ENCODE measurements at places on chromosomes 12 and 14. TPM values are rescaled to one million over a fixed set of nuclear protein-coding genes. Genes with fewer than 3 reads are reported as not detected.

DNA sequence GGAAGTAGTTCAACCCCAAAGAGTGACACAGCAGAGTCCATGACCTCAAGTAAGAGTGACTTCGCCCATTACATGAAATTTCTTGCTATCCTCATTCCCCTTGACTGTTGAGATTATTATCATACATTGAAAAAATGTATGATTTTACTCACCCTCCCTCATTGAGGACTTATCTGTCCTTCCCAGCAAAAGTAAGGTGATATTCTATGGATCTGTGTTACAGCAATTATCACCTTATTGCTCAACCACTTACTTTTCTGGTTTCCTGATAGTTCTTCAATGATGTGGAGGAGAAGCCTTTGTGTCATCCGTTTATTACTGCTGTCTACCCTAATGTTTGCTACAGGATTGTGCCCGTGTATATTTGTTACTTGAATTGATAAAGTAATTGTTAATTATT lies 306.2 kb downstream of the TRHDE start:
- DNase-seq = no peak

DENR gene
- total RNA-seq = 60.7 TPM

GRCh38 chr12:99959549-99960170 lies 25.1 kb downstream of the ANKS1B start:
- DNase-seq = peak; percentile 30

DNA sequence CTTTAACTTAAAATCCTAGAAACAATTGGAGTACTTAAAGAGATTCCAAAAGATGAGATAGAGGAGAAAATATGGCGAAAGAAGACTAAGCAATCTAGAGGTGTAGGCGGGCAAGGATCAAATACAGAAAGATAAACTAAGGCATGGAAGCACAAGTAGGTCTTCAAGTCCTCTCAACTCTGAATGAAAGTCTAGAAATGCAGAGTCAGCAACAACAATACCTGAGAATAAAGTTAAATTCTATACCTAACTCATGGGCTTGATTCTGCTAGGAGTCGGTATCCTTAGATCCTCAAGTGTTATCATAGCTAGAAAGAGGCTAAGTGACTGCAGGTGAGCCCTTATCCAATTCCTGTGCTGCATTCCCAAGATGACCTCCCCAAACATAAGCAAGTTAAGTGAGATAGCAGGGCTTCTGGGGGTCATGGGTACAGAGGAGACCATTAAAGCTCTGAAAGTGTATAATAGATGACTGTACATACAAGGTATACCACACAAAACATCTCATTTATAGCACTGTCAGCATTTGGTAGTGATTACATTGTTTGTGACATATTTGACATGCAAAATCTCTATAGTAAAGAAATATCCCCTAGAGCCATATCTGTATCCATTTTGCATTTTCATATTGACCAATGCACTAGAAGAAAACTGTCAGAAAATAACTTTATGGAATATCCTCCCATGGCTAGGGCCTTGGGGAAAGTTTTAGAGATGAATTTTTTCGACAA lies 82.5 kb upstream of the ARID2 start:
- DNase-seq = no peak

CCDC38 gene
- not detected for total RNA-seq
